Stimulated activated CD8-positive, alpha-beta memory T cell treated with anti-CD3 and anti-CD28 coated beads, Interleukin-4, amount 100 ng/mL, for 4 hours (primary cell): ENCODE measurements at places on chromosomes 4 and X.

GRCh38 chr4:53508446-53508845, 82.8 kb downstream of the LNX1 start:
- DNase-seq, result no peak

GRCh38 chrX:94057385-94057784, 383.4 kb downstream of the FAM133A start:
- no peak for DNase-seq

DNA sequence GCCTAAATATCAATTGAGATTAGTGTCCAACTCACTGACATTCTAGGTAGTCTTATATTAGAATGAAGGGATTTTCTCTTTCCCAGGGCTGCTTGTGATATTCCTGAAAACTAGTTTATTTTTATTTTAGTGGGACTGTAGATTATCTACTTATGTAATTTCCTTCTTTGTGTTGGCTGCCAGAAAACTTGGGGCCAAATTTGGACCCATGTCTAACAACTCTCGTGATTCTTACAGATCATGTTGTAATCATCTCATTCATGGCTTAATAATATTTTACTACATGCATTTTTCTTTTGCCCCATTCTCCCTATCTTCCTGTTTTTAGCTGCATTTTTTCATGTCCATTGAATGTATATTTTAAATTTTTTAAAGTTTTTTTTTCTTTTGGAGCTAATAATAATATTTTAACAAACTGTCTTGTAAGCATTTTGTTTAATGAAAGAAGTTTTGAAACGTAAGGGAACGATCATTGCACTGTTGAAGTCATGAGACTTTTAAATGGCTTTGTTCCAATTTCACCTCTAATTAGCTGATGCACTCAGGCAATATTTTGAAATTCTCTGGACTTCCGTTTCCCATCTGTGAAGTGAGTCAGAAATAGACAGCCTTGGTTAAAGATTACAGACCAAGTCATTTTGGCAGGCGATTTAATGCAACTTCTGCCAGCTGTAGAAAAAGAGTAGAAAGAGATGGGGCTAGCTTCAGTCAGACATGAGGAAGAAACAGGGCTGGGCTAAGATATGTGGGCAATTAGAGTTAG, 14.3 kb upstream of the TDO2 start:
- DNase-seq, result no peak

DNA sequence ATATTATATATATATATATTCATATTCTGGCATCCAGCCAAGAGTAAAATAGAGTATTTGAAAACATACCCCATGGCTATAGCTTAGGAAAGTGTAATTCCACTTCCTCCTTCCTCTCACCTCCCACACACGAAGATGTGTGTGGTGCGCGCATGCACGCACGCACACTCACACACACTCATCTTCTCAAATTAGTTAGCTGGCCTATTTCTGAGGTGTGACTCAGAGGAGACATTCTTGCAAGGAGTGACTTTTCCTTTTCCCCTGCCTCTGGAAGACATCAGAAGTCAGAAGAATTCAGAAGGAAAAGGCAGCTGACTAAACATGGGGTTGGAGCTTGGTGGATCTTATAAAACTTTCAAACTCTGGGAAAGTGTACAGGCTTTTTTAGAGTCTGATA, 8.8 kb downstream of the ENPEP start:
- no peak for DNase-seq
